ENCODE measurements at places on chromosomes 16 and 17.

DNA sequence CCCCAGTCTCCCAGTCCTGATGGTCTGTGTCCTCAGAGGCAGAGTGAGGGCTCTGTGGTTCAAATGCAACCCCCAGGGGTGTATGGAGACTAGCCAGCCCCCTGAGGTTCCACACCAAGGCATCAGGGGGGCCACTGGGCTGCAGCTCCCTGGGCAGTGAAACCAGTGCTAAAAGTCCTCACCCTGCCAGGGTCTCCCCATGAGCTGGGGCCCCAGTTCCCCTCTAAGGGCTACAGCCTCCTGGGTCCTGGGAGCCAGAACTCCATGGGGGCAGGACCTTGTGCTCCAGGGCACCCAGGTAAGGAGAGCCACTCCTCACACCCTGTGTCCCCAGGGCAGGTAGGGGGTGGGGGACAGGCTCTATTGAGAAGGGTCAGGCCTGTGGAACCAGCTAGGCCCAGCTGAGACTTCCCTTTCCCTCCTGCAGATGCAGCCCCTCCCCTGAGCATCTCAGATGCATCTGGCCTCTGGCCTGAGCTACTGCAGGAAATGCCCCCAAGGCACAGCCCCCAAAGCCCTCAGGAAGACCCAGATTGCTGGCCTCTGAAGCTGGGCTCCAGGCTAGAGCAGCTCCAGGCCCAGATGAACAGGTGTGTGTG lies 6.4 kb upstream of the DCAF7 start:
- no peak for DNase-seq

DNA sequence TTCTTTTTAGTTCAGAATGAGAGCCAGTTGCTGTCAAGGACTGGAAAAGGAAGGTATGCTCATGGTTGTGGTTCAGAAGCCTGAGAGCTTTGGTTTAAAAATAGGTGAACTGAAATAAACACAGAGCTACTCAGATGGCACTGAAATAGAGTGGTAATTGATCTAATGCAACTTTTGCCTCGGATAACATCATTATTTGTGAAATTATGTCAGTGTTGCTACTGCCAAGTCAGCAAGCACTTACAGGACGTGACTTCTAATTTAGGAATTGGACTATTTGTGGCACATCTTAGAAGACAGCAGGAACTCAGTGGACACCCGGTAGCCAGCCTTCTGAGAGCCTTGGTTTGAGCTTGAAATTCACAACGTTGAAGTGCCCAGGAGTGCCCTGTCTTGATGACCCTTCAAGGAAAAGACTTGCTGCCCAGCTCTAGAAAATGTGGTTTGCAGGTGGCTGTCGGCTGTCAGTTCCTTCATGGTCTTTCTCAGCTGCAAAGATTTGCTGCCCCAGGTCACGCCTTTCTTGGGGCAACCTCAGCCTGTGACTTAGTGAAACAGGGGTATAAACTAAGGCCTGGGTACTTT lies 42.0 kb upstream of the XYLT1 start:
- no peak for DNase-seq

GRCh38 chr16:75745823-75746222 lies 19.5 kb upstream of the CPHXL start:
- DNase-seq: no peak

- DNase-seq: no peak
Measured at GRCh38 chr17:48997827-48998586, 822 bp downstream of the IGF2BP1 start.

GRCh38 chr16:4745274-4745569 lies 10.9 kb downstream of the DNAAF8 start:
- no peak for DNase-seq

GRCh38 chr16:78664811-78665772 lies 565.6 kb downstream of the WWOX start:
- no peak for DNase-seq

DNA sequence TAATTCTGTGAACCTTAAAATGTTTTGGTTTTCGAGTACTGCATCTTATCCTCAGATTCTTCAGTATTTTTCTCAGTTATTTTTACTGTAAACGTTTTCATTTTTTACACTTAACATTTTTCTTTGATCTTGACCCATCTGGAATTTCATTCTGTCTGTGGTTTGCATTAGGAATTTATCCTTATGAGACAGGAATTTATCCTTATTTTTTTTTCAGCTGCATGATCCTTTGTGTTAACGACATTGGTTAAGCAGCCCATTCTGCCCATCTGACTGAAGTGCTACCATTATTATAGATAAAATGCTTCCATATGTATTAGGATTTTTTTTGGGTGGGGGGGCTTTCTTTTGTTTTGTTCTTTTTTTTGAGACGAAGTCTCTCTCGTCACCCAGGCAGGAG lies 41.0 kb downstream of the SNX29 start:
- DNase-seq: no peak

- no peak for DNase-seq
Measured at GRCh38 chr16:60478810-60479209, 1557.4 kb downstream of the CDH8 start.

DNA sequence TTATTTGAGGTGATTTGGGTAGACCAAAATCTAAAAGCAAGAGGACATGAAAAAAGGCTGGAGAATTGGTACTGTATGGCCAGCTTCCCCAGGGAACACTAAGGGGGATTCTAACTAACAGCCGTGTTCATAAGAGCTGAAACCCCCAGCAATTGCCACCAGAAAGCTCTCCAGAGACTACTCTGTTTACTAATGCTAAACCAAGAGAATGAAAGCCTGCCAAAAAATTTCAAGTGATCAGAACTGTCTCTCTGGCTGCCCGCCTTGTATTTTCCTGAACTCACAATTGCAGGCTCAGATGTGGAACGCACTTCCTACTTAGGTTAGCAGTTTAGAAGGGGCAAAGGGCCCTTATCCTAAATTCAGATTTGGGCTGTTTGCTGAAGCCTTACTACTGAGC lies 24.1 kb downstream of the MYH10 start:
- no peak for DNase-seq

GRCh38 chr16:72785886-72786285 lies 262.0 kb downstream of the ZFHX3 start:
- no peak for DNase-seq

DNA sequence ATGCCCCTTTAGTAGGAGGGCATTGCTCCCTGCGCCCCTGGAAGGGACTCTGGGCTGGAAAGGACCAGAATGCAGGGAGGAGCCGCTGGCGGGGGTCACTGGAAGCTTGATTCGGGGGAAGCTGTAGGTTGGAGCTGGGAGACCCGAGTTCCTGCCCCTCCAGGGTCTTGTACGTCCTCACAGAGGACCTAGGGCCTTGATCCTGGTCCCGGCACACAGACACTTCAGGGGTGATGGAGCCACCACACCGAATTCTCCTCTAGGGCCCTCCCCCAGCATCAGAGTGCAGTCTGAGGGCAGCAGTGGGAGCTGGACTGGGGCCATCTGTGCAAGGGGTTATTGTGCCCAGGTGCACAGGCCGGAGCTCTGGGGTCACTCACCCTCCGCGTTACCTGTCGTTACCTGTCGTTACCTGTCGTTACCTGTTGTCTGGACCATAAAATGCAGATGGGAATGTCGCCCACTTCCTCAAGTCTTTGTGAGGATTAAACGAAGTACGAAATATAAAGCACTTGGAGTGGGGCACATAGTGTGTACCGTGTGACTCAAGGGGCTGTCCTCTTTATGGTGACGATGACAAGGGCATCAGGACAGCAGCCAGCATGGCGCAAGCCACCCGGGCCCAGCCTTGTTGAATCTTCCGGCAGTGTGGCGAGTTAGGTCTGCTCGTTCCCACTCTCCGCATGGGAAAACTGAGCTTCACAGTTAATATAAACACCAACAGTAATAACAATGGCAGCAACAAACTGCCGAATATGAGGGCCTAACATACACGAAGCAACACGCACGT lies 48.6 kb downstream of the CMIP start:
- DNase-seq: no peak

GRCh38 chr16:6018848-6019489 lies 921.4 kb upstream of the EEF2KMT start:
- no peak for DNase-seq

DNA sequence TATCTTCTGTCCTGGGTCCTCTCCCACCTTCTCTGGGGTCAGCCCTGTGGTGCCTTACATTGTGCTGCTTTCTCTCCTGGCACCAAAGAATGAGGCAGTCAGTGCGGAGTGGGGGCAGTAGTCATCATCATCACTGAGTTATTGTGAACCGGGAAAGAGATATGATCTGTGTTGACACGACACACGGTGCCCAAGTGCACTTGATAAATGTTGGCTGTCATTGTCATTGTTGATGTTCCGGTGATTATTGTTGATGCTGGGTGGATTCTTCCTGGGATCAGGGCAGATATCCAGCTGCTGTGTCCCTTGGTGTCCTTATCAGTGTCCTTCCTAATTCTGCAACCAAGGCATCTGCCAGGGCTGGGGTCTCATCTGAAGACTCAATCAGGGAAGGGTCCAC lies 121.7 kb downstream of the ABCC6 start:
- no peak for DNase-seq

- DNase-seq: no peak
Measured at GRCh38 chr16:28534542-28535373, 4.0 kb downstream of the NUPR1 start.

DNA sequence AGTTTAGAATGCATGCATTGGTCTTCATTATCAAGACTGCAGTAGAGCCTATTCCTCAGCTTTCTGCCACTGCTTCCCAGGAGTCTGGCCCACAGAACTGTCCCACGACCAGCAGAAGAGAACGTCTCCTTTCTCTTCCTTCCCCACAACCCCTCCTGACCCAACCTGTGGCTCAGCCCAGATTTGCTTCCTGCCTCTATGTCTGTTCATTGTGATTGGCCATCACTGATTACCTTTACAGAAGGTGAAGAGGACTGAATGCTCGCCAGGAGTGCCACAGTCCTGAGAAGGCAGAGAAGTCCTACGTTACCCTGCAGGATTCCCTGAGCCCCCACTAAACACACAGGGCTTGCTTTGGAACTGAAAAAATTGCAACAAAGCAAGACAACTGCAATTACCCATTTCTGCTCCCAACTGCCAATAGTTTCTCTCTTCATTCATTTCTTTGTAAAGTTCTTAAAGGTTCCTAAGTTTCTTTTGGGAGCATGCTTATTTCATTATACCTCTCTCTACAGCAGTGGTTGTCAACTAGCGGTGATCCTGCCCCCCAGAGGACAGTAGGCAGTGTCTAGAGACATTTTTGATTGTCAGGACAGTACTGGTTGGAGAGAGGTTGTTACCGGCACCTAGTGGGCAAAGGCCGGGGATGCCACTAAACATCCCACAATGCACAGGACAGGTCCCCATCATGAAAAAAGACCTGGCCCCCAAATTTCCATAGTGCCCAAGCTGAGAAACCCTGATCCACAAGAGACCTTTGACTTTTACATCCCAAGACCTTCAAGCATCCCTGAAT lies 4.5 kb upstream of the NAT9 start:
- DNase-seq: no peak

GRCh38 chr17:6449307-6449706 lies 5.1 kb downstream of the PIMREG start:
- DNase-seq: no peak

- no peak for DNase-seq
Measured at GRCh38 chr17:33924104-33924503, 331.0 kb upstream of the CCL2 start.

- no peak for DNase-seq
Measured at GRCh38 chr16:88458039-88458772, 5.1 kb downstream of the ZFPM1 start.

DNA sequence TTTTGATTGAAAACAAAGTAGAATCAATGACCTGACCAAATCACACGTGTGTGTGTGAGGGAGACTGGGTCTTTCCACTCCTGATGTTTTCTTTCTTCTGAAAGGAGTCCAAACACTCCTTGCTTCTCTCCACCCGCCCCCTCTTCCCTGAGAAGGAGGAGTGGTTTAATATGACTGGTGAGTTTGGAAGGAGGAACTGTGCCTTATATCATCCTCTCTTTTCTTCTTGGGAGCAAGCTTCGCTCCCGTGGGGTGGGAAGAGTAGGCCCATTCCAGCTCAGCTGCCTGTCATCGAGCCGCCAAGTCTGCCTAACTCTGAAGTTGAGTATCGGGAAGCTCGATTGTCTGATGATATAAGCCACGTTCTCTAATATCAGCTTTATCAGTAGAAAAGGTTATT lies 96.5 kb downstream of the YPEL2 start:
- no peak for DNase-seq

DNA sequence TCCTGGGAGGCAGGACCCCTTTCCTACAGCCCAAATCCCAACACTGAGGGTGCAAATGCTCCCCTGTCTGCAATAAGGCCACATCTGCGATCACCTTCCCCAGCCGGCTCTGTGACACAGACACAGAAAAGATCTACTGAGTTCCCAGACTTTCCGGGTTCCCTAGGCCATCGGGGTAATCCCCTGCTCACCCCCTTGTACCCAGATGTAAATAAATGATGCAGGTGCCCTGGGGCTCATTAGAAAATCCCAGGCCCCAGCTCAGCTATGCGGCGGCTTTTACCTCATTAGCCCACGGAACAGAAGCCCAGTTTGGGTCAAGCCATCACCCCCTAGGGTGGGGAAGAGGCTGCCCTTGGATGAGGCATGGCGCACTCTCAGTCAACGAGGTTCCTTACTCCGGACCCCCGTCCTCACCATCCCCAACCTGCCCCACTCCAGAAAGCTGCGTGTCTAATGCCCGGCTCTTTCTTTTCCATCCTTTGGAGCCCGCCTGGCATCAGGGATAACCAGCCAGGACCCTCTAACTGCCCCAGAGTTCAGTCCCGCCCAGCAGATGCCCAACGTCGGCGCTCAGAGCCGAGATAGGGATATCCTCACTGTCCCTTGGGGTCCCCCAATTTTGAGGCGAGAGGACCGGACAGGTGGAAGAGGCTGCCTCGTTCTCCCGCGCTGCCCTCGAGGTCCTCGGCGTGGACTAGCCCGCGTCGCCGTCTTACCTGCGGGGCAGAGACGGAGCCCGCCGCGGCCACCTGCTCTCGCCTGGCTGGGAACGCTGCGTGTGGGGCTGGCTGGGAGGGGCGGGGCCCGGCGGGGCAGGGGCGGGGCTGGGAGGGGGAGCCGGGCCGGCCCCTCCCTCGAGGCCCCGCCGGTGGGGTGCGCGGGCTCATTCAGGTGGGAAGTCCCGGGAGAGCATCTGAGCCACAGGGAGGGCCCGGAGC lies at the start of gene ZNF385C:
Gene ZNF385C (minus strand): TSS at position 783 of the 941 bp plus-strand sequence. CDS start 35,417 bp downstream, outside the sequence.
- peak; percentile 28 for DNase-seq

DNA sequence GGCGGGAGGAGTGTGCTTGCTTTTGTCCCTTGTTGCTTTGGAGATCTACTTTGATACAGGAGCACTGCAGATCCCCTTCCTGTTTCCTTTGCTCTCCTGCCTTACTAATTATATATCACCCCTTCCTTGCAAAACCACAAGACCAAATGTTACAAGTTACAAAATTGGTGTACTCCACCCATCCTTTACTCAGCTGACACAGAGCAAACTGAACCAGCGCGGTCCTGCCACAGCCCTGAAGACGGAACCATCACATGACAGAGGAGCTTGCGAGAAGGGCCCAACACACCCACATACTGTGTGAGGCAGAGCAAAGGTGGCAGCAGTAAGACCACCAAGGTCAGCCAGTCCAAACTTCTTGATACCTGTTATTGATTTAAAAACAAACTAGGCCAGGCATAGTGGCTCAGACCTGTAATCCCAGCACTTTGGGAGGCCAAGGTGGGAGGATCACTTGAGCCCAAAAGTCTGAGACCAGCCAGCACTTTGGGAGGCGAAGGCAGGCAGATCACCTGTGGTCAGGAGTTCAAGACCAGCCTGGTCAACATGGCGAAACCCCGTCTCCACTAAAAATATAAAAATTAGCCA lies 33.2 kb downstream of the CYTH1 start:
- peak; percentile 62 for DNase-seq

GRCh38 chr17:50866950-50867362 lies 802 bp upstream of the TOB1 start:
- DNase-seq: peak; percentile 46

GRCh38 chr17:39622380-39623006 lies 4.3 kb upstream of the PPP1R1B start:
- DNase-seq: peak; percentile 45

Data from stimulated activated CD4-positive, alpha-beta T cell treated with anti-CD3 and anti-CD28 coated beads, Interleukin-2, amount 100 ng/mL, for 48 hours (primary cell).